ENCODE measurements at places on chromosomes 16 and 17.

- DNase-seq = no peak
Observed at GRCh38 chr17:6361733-6362132, 73.2 kb downstream of the AIPL1 start.

DNA sequence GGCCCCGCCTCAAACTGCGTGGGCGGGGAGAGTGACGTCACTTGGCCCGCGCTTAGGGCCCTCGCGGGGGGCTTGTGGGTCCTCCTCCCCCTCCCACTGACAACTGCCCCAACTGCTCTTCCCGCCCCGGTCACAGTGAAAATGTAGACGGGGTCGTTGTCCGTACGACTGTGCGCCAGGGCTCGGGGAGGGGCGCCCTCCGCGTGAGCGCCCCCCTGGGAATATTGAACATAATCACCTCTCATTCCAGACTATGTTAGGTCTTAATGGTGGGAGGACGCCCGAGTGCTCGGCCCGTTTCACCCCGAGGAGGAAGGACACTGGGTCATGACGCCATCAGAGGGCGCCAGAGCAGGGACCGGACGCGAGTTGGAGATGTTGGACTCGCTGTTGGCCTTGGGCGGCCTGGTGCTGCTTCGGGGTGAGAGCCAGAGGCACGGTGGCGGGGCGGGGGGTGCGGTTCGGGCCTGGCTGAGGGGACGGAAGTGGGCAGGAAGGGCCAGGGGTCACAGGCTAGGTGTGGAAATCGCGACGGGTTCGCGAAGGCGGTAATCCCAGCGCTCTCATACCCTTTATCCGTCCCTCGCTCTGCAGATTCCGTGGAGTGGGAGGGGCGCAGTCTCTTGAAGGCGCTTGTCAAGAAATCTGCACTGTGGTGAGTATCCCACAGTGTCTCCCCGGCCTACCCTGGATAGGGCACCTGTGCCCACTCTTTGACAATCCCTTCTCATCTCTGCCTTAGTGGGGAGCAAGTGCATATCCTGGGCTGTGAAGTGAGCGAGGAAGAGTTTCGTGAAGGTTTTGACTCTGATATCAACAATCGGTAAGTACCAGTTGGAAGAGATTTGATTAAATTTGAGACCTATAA, at the start of gene ELP5:
TSS of gene ELP5 (plus strand) at position 40 of the 868 bp plus-strand sequence. CDS start at position 376, 336 bp downstream.
- DNase-seq = peak; percentile 98

DNA sequence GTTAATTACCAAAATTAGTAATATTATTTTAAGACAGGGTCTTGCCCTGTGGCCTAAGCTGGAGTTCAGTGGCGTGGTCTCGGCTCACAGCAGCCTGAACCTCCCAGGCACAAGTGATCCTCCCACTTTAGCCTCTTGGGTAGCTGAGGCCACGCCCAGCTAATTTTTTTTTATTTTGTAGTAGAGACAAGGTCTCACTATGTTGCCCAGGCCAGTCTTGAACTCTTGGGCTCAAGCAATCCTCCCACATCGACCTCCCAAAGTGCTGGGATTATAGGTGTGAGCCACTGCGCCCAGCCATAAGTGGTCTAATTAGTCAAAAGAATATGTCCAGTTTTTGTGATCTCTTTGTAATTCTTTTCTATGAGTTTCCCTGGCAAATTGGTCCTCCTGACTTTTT, 12.0 kb upstream of the CFDP1 start:
- no peak for DNase-seq

GRCh38 chr16:66578651-66579531, at the start of gene CMTM2:
TSS of gene CMTM2 (plus strand) at chr16:66579463. CDS start at chr16:66579608, 145 bp downstream.
- peak; percentile 62 for DNase-seq

GRCh38 chr17:76296889-76297288, 11.2 kb downstream of the QRICH2 start:
- no peak for DNase-seq

- no peak for DNase-seq
Observed at GRCh38 chr17:79304884-79305283, 230.3 kb downstream of the ENGASE start.

- no peak for DNase-seq
Observed at GRCh38 chr17:75875182-75875939, 3.0 kb downstream of the TRIM47 start.

GRCh38 chr17:65314212-65314611, 177.0 kb downstream of the RGS9 start:
- no peak for DNase-seq
